MM.1S (cell line): ENCODE measurements at places on chromosomes 3 and 15.

- no peak for DNase-seq
These were observed 184.9 kb downstream of the FMN1 start for GRCh38 chr15:33009603-33010002.

DNA sequence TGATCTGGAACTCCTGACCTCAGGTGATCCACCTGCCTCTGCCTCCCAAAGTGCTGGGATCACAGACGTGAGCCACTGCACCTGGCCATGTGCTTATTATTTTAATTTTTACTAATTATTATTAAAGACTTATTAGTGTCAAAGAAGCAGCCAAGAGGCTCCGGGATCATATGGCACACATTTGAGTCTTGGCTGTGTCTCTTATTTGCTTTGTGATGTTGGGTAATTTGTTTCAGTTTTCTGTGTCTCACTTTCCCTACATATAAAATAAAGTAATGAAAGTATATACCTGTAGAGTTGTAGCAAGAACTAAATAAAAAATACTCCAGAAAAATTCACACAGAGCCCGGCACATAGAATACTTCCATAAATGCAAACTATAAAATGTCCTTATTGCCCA, 238.0 kb upstream of the TBL1XR1 start:
- DNase-seq: no peak

DNA sequence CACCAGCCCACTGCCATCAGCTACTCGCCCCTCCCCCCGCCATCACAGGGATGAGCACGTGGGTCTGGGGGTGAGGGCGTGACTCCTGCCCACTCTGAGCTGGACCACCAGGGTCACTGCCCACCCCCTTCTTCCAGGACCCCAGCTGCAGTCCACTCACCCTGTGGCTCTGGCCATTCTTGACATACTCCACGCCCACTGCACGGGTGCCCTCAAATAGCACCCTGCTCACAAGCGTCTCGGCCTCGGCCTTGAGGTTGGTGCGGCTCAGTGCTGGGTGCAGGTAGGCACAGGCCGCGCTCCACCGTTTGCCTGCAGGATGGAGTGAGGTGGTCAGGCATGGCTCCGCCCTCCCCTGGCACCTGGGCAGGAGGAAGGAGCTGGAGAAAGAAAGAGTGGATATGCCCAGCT, 23.9 kb downstream of the CHDH start:
- no peak for DNase-seq

GRCh38 chr15:60889006-60889405, 340.1 kb downstream of the RORA start:
- DNase-seq: no peak

GRCh38 chr3:37094636-37095035, 79.7 kb downstream of the LRRFIP2 start:
- DNase-seq: no peak

- DNase-seq: no peak
These were observed 310.7 kb downstream of the RBMS3 start for GRCh38 chr3:29591579-29591978.

DNA sequence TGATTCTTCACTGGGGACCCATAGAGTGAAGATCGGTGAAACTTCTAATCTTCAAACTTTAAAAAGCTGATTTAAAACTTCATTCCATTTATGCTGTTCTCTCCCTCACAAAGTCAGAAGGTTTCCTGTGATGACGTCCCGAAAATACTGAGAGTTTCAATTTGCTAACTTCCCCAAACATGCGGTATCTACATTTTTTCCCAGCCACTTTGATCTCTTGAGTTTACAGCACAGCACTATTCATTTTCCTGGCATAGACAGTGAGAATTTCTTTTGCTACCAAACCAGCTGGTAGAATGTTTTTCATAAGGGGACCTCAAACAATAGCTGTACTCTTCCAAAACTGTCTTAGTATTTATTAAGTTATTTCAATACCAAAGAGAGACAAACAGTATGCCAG, 156.8 kb downstream of the LSAMP start:
- DNase-seq: no peak

- DNase-seq: no peak
These were observed 221.8 kb downstream of the TPRG1 start for GRCh38 chr3:189393598-189393997.

- no peak for DNase-seq
These were observed 165.4 kb downstream of the CTNNB1 start for GRCh38 chr3:41364736-41365135.
